Upper lobe of left lung (tissue), 6 donors: ENCODE measurements at places on chromosomes 3 and 15.
A peak's percentile ranks its signal among the peaks of the same experiment; 100 is the strongest.

DNA sequence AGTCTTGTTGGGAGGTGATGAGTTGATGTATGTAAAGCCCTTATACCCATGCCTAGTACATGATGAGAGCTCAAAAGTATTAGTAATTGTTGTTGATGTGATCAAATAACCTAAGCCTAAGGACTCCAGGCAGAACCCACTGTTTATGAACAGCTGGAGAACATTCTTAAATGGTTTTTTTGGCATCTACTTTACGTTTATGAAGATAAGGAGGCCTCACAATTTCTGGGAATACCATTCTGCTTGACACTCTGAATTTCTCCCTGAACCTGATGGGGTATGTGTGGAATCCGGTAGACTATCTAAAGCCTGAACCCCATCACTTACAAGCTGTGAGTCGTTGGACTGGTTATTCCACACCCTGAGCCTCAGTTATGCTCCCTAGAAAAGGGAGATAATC, 244.6 kb upstream of the WNT5A start:
- DNase-seq = no peak

DNA sequence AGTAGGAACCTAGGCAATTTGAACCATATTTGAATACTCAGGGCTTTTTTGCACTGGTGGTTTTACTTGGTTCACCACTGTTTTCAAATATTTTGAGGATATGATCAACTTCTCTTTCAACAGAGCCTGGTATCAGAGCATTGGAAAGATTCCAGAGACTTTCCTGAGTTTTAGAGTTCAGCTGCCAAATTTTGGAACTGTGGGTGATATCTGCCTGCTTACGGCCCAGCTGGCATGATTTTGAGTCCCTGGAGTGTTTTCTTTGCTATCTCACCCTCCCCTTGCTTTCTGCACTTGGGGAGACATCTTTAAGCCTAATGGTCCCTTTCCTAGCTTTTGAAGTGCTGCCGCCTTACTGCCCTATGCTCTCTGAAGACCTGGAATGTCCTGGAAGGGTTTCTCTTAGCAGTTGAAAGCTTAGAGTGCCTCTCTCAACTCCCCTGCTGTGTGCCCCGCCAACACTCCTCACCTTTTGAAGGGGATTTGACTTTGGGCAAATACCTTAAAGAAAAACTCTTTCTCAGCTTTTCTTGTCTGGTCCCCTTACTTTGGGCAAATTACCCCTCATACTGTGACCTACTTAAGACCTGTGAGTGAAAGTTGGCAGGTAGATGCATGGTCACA, 539.1 kb downstream of the MFSD1 start:
- DNase-seq = no peak

GRCh38 chr15:37221671-37222145, 121.4 kb upstream of the MEIS2 start:
- no peak for DNase-seq

- DNase-seq = no peak
Observed at GRCh38 chr3:16936233-16936632, 51.5 kb downstream of the PLCL2 start.

DNA sequence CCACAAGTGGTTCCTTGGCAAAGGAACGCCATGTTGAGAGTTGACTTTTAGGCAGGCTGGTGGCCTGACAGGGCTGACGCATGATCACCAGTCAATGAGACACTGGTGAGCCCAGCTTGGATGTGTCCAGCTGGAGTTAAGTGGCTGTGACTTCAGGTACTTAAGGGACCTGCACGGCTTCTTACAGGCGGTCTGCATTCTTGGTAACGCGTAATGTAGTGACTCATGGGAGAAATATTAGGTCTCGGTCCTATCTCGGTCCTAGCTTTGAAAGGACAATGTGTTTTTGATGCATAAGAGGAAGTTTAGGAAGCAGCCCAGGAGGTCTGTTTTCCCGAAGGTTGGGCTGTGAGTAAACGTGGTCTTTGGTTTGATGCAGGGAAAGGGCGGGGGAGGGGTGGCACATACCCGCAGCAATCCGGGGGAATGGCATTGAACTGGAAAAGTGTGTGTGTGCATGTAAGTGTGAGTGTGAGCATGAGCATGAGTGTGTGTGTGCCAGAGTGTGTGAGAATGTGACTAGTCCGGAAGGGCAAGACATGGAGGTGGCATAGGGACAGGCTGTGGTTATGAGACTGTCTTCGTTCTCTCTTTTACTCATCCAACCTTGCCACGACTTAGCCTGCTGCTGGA, 55.3 kb downstream of the FAM43A start:
- peak; percentile 46 for DNase-seq

- DNase-seq = peak; percentile 62
Observed at GRCh38 chr3:129383292-129383860, 45.1 kb downstream of the EFCAB12 start.

DNA sequence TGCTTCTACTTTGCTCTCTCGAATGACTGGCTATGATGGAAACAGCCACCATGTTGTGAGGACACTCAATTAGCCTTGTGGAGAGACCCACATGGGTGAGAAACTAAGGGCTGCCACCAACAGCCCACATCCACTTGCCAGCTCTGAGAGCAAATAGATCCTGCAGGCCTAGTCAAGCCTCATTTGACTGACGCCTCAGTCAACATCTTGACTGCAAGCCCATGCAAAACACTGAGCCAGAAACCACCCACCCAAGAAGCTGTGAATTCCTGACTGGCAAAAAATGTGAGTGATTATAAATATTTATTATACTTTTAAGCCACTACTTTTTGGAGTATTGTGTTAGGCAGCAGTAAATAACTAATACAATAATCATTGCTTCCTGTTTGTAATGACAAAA, 58.4 kb downstream of the NOX5 start:
- DNase-seq = no peak

DNA sequence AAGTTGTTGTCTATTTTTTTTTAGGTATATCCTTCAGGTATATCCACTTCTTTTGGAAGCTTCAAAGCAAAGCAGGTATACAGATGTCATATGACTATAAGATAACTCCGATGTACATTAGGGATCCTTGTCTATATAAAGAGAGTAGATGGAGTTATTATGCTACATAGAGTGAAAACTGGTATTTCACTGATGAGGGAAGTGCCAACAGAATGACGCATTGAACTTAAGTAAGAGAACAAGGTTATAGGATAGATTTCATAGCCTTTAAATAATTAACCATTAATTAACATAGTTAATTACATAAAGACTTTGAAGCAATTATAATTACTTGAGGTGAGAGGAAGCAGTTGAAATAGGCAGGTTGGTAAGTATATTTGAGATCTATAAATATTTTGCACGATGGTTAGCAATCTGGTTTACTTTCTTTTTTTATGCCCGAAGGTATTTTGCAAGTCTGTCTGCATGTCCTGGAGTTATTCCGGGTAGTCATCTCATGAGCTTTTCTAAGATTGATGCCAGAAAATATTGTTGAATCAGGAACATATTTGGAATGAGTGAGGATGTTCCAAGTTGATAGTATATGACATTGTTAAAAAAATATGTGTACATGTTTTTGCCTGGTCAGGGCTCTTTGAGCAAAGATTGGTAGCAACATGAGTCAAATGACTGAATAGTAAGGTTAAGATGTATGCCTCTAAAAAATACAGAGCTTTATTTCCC, 299.5 kb upstream of the KCNMB2 start:
- no peak for DNase-seq

- no peak for DNase-seq
Observed at GRCh38 chr3:127329631-127330285, 41.9 kb upstream of the PRR20G start.

GRCh38 chr3:42092006-42092405, 849 bp downstream of the TRAK1 start:
- DNase-seq = no peak

DNA sequence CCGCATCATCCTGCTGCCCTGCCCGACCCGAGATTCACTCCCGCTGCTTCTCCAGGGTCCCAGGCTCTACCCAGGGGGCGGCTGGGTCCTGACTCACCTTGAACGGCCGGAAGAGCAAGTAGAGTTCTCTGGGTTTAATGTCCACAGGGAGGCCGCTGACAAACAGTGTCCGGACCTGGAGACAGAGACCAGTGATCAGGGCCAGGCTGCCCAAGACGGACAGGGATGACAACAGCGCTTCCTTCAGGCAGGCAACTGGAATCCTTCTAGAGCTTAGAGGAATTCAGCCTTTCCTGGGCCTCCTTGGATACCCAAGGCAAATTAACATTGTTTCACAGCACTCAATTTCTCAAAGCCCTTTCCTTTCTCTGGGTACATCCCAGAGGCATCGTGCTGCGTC, 23.9 kb downstream of the RBPMS2 start:
- DNase-seq = no peak

DNA sequence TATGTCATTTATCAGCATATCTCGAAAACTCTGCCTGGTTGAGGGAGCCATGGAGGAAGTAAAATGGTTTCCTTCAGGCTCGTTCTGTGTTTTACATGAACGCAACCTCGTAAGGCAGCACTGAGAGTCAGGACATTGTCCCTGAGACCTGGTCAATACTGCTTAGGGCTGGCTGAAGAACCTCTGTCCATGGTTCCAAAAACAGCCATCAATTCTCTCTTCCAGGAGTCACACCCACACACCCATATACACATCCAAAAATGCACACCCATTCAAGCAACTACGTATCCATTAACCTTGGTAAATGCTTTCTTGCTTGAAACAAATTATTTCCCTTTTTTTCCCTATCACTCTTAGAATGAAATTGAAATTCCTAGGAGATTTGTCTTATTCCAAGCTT, 91.0 kb upstream of the CHL1 start:
- no peak for DNase-seq

DNA sequence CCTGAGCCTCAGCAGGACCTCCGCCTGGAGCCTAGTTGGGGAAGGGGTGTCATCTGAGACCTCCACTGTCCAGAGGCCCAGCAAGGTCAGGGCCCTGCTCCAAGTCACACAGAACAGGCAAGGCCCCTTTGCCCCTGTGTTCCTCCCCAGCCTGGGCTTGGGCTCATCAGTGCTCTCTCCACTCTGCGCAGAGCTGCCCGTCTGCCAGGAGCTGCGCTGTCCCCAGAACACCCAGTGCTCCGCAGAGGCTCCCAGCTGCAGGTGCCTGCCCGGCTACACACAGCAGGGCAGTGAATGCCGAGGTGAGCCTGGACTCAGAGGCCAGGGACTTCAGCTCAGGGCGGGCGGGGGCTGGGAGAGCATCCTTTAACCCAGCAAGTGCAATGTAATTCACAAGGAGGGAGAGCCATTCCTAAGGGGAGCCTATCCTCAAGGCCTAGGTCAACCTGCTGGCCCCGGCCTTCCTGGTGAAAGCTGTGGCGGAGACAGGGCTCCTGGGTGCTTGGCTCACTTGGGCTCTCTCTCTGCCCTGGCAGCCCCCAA, 7.7 kb downstream of the STAB1 start:
- DNase-seq = no peak

- no peak for DNase-seq
Observed at GRCh38 chr3:147713234-147714133, 304.3 kb downstream of the ZIC1 start.

DNA sequence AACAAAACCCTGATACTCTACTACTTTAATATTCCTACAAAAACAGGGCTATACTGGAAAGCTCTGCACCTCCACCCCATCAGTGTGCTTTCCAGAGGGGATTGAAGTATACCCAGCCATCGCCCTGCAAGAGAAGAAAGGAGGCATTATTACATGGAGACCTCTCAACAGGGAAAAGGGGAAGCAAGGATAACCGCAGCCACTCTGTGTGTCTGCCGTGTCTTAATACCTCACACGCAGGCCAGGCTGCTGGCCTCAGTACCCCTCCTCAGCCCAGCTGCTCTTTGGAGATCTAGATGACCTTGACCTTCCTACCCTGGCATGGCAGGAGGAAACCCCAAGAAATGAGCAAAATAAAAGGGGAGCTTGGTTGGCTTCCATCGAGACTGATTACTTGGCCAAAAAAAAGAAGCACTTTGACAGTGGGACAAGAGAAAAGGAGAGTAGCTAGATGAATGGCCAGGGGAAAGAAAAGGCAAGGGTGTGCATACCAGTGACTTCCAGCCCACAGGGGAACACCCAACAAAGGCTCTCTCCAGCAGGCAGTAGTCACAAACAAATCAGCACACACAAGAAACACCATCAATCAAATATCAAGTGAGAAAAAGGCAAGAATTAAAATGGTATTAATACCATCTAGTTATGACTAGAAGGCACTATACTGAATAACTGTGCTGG, 129.4 kb downstream of the STT3B start:
- DNase-seq = no peak

GRCh38 chr15:58770519-58770856, 614 bp upstream of the MINDY2 start:
- no peak for DNase-seq

GRCh38 chr3:143594206-143594605, 254.1 kb downstream of the SLC9A9 start:
- no peak for DNase-seq

DNA sequence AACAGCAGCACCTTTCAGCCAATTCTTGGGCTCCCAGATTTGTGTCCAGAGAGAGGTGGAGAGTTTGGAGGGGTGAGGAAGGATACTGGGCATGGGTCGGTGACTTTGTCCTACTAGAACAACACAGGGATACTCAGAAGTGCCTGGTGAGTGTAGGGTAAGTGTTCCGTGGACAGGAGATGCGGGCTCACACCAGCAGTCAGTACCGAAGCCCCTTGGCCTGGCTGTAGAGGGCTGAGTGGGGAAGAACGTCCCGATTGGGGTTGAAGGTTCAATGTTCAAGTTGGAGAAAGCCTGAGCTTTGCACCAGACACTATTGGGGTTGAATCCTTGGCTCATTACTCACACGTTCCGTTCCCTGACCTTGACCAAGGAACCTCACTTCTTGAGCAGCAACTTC, 40.8 kb upstream of the SLC6A11 start:
- no peak for DNase-seq

GRCh38 chr3:13624021-13624420, 75.1 kb downstream of the FBLN2 start:
- DNase-seq = no peak

DNA sequence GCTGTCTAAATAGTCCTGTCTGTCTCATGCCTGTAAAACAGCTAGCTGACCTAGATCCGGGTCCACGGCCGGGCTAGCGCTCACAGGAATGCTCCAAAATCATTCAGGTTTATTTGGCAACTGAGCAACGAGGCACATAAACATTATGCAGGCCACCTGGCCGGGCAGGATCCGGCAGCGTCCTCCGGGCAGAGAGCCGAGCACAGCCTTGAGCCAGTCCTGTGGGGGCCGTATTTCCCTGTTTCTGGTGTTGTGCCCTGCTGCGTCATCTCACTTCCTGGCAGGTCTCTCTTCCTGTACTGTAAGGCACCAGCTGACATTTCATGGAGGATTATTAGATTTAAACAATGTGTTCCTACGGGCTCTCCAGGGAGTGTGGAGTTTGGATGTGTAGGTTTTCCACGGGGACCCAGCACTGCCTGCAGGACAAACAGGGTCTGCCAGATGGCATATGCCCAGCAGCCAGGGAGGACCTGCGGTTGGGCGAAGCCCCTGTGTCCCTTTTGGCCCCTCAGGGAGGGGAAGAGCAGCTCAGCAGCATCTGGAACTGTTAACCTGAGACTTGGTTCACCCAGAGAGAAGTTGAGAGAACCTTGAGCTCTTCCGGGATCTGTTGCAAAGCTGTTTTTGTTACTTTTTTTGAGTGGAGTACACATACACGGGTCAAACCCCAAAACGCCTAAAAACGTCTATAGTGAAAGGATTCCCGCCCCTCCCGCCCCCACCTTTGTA, 16.6 kb upstream of the LRRK1 start:
- peak; percentile 87 for DNase-seq

GRCh38 chr3:9812870-9813483, 2.9 kb downstream of the TTLL3 start:
- DNase-seq = no peak

- DNase-seq = no peak
Observed at GRCh38 chr3:49012441-49013017, 5.3 kb downstream of the WDR6 start.
